NCI-H748 treated with DMSO at 0.1 percent for 48 hours (cell line): ENCODE measurements at places on chromosomes 5 and 9.

DNA sequence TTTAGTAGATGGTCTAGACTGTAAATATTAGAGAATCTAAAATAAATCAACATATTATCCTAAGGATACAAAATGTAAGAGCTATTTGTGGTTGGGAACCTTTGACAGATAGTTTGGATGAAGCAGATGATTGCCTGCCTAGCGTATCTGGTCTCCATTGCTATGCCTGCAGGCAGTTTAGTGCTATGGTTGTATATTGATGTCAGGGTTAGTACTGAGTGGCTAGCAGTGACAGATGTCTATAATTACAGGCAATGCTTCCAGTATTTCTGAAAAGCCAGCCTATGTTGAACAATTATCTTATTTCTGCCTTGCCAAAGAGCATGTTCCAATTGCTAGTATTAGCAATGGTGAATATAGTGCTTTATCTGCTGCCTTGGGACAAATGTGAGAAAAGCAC lies 151.3 kb upstream of the TLX3 start:
- DNase-seq: peak; percentile 30

DNA sequence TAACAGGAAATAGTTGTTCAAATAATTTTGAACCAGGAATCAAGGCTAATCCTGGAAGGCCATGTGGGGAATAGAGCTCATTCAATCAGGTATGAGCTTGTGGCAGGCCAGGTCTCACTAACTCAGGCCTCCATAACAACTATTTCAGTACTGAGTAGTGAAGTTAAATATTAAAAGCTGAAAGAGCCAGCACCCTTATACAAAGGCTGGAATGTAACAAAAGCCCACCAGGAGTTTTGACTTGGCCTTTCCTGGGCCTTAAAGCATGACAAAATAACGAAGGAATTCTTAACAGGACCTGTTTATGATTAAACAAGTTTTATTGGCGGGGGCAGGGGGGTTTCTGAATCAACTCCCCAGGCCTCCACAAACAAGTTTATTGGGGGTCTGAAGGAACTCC lies 1146.7 kb downstream of the CDH9 start:
- DNase-seq: no peak

DNA sequence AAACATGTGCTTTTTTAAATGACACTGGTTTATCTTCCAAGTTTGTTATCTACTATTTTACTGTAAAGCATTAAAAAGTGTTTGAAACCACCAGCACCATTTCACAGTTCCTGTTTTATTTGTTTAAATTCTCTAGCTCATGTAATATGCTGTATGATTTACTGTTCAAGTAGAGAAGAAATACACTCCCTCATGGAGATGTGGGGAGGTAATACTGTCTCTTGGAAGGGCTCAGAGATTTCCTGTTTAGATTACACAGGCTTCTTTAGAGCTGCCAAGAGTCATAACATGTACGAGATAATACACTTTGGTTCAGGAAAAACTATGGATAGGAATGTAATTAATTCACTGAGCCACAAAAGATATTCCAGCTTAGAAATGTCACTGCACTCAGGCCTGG lies 135.0 kb upstream of the CCDC152 start:
- no peak for DNase-seq

- DNase-seq: no peak
Observed at GRCh38 chr5:164885179-164885578, 1379.8 kb downstream of the MAT2B start.

DNA sequence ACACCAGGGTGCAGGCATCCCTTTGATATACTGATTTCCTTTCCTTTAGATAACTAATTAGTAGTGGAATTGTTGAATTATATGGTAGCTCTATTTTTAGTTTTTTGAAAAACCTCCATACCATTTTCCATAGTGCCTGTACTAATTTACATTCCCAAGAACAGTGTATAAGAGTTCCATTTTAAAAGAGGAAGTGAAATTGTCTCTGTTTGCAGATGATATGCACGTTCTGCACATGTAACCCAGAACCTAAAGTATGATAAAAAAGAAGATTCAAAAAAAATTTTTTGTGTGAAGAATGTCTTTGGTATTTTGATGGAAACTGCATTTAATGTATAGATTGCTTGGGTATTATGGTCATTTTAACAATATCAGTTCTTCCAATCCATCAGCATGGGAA lies 424.0 kb upstream of the CCNH start:
- DNase-seq: no peak

GRCh38 chr5:40378396-40379177 lies 301.1 kb upstream of the PTGER4 start:
- DNase-seq: no peak
